DMS 273 treated with DMSO at 0.1 percent for 48 hours (cell line): ENCODE measurements at places on chromosomes 4 and X.

DNA sequence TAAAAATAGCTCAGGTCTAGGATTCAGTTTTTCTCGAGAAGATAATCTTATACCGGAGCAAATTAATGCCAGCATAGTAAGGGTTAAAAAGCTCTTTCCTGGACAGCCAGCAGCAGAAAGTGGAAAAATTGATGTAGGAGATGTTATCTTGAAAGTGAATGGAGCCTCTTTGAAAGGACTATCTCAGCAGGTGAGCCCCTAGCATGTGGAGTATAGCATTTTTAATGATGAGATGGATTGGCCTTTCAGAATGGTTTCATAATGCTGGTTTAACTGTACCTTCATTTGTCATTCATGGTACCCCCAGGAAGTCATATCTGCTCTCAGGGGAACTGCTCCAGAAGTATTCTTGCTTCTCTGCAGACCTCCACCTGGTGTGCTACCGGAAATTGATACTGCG is 79.4 kb downstream of the SLC10A6 start:
- no peak for DNase-seq

DNA sequence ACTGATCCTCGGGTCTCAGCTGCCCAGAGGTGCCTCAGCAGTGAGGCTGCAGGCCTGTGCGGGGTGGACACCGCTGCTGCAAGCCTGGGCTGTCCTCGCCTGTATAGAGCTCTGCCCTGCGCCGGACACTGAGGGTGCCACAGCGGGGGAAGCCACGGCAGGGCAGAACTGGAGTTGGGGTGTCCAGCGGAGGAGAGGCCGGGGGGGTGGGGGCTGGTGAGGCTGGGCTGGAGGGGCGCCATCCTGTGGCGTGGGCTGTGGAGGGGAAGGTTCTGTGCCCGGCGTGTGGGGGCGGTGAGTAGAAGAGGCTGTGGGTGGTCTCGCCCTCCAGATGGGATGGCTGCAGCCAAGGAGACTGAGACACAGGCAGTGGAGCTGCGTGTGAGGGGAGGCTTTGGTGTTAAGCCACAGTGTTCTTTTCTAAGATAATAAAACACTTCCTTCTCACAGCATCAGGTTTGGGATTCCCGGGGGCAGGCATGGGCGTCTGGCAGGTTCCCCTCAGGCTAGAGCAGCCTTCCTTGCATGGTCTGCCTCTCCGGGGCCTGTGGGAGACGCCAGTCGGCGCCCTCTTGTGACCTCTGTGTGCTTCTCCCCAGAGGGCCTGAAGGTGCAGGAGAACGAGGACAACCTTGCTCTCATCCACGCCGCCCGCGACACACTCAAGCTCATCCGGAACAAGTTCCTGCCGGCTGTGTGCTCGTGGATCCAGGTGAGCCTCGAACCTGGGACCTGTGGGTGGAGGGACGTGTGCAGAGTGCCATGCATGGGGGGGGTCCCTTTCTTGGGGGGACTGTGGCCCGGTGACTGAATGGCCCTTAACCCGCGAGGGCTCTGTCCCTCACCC is 7.4 kb downstream of the UVSSA start:
- no peak for DNase-seq

DNA sequence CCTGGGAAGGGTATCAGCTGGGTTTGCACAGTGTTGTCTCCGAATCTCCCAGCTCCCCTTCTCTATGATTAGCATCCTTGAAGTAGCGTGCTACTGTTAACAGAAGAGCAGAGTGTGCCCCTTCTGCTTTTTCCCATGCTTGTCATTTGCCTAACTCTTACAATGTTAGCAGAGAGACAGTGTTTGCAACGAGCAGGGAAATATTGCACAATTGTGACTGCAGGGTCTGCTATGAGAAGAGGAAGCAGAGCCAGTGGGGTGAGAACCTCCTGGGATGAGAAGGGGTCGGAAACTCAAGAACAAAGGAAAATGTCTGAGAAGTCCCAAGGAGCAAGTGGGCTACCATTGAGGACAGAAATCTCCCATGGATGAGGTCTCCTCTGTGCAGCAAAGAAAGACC is 7.8 kb upstream of the CHRNA9 start:
- no peak for DNase-seq

DNA sequence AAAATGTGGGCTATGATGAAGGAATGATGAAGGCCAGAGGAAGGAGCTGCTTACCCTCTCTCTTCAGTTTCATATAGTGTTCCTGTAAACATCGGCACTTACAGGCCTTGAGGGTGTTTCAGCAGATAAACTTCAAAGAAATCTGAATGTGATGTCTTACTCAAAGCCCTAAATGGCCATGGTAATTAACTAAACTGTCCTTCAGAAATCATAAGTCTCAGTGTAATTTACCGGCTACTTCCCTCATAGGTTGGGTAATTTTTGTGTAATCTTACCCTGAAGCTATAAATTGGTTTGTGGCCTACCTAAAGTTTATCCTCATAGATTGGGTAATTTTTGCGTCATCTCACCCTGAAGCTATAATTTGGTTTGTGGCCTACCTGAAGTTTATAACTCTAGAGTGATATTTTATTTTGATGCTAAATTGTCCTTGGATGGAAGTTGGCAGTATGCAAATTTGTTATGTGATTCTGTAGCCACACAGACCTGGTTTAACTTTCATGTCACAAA is 2700.3 kb downstream of the ARAP2 start:
- DNase-seq = no peak

- no peak for DNase-seq
Measured at GRCh38 chr4:73221734-73222133, 36.9 kb downstream of the ANKRD17 start.

DNA sequence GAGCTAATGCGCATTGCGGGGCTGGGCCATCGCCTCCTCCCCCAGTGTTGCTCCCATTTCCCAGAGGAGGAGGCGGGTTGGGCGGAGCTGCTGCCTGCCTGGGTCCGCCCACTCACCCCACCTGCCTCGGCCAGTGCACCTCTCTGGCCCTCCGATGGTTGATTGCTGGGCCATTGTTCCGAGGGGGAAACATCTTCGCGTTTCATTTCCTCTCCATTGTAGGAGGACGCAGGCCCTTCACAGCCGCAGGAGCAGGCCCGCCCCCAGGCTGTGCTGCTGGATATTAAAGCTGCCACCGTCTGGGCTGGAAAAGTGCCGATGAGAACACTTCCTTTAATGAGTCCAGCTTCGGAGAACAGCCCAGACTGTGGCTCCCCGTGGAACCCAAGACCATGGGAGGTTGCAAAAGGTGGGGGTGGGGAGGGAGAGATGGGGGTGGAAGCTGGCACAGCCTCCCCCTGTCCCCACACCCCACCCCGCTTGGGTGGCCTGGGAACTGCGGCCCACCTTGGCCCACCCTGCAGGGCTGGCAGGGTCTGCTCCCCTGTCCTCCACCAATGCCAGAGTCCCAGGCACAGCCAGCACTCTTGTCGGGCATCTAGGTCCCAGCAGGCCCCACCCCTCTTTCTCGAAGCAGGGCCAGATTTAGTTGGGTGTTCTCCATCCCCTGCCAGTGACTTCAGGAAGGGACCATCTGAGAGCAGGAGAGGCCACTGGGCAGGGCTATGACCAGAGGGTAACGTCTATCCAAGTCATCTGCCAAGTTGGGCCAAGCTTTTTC is 96.6 kb downstream of the ADRA2C start:
- DNase-seq = no peak

- DNase-seq = no peak
Measured at GRCh38 chrX:1400742-1401471, 9.0 kb upstream of the SLC25A6 start.

- no peak for DNase-seq
Measured at GRCh38 chr4:62439051-62439450, 1238.9 kb downstream of the ADGRL3 start.

DNA sequence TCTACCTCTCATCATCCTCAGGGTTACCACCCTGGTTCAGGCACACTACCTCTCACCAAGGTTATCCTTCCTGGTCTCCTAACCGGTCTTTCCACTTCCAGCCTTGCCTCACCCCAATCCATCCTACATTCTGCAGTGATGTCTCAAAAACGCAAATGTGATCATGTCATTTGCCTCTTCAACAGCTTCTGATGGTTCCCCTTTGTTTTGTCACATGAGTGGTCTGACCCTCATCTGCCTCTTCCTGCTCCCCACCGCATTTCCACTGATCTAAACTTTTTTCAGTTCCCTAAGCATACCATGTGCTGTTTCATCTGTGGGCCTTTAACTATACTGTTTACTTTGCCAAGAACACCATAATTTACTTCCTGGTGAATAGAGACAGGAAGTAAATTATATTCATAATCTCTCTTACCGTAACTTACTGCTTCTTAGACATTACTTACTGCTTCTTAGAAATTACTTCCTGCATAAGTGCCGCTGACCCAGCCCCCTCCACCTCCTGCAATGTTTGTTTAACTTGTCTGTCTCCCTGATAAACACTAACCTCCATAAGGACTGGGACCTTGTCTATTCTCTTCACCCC is 27.1 kb upstream of the NSUN7 start:
- DNase-seq = no peak

- DNase-seq = no peak
Measured at GRCh38 chrX:130531066-130531465, 129.3 kb downstream of the RBMX2 start.
